AG10803 (cell line): ENCODE measurements at places on chromosomes 2 and 18.
A peak's percentile ranks its signal among the peaks of the same experiment; 100 is the strongest.

DNA sequence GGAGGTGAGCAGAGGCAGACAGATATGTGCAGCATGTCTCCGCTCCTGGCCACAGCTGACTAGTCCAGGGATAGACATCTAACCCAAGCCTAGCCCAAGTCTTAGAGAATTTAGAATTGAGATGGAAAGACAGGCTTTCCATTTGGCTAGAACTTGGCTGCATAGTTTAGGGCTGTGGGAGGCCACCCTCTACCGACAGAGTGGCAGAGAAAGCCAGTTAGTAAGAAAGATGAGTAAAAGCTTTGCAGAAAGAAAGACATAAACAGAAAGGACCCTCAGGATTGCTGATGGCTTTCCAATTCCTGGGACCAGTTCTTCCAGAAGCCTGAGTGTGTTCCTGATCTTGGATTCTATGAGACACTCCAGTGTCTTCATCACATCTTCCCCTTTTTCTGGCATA is 62.1 kb downstream of the DYM start:
- peak; percentile 3 for DNase-seq

DNA sequence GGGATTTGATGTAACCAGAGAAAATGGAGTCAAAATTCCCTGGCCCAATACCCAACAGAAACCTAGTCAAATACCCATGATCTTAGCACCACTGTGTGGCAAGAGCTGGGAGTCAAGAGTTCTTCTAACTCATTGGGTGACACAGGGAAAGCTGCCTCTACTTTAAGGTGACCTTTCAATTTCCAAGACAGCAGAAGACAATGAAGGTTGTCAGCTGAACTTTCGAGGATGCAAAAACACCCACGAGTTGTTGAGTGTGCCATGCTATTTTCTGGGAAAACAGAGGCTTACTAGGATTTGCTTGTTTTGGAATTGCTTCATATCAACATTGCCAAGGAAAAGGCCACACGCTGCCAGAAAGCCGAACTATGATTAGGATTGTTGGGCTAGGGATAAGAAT is 61.6 kb upstream of the CYRIA start:
- DNase-seq = no peak

GRCh38 chr2:199339891-199340605 is 117.7 kb downstream of the SATB2 start:
- peak; percentile 49 for DNase-seq

- DNase-seq = no peak
Observed at GRCh38 chr2:127097471-127097765, 9.5 kb downstream of the BIN1 start.

GRCh38 chr2:149160701-149161217 is 122.3 kb downstream of the LYPD6B start:
- no peak for DNase-seq

DNA sequence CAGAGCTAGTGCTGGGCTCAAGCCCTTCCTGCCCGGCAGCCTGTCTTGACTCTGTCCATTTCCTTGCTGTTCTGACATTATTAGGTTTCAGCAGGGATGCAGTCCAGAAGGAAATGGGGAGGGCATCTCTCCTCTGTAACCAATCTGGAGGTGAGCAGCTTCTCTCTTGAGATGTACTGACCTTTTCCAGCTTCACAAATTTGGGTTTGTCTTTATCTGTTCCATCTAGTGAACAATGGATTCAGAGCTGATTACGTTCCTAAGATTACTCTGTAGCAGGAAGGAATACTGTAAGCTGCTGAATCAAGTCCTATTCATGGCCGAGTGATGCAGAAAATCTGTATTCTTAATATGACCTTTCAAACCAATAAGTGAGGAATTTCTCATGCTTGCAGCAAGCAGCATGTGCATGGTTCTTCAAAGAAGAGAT is 11.0 kb downstream of the PLA2R1 start:
- peak; percentile 31 for DNase-seq

DNA sequence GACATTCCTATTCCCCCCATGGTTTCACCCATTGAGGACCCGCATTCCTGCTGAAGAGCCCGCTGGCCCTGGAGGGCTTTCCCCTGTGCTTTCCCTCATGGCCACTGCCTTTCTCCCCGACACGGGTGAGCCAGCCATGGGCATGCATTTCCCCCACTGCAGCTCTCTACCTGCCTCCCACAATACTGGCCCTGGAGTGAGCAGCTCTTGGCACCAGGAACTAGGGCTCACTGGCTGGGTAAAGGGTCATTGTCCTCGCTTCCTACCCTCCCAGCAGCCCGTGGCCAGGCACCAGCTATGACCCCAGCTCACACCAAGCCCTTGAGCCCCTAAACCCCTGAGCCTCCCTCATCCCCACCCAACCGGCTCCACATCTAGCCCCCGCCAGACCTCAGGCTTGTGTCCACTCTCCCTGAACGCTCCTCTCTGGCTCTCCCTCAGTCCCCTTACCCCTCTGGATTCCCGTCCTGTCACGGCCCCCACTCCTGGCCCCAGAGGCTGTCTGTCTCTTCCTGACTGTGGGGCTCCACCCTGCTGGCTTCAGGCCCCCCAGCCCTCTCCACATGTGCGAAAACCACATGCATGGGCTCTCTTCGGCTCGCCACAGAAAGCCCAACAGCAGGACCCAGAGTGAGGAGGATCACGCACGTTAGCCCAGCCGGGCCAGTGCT is 199.8 kb downstream of the ZFP36L2 start:
- no peak for DNase-seq

DNA sequence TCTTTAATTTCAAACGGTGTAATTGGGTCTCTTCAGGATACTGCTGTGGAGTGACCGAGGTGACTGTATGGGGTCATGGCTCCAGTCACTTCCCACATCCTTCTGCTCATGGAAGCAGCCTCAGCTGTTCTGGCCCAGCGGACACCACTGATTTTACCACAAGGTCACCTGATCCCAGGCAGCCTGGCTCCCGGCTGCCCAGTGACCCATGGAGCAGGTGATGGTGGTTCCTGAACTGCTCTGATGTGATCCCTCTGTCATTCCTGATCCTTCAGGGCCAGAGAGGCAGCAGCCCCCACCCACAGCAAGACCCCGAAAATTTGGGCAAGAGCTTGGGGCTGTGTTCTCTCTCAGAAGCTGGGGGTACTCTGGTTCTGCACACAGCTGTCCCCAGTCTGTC is 35.5 kb upstream of the HS6ST1 start:
- DNase-seq = no peak

GRCh38 chr2:75290600-75291150 is 91.4 kb upstream of the TACR1 start:
- DNase-seq = peak; percentile 44

- DNase-seq = peak; percentile 6
Observed at GRCh38 chr2:3476321-3476984, 42.9 kb downstream of the ADI1 start.

GRCh38 chr2:184920451-184920965 is 322.2 kb downstream of the ZNF804A start:
- DNase-seq = no peak

GRCh38 chr2:148853458-148853857 is 21.6 kb upstream of the KIF5C start:
- no peak for DNase-seq

DNA sequence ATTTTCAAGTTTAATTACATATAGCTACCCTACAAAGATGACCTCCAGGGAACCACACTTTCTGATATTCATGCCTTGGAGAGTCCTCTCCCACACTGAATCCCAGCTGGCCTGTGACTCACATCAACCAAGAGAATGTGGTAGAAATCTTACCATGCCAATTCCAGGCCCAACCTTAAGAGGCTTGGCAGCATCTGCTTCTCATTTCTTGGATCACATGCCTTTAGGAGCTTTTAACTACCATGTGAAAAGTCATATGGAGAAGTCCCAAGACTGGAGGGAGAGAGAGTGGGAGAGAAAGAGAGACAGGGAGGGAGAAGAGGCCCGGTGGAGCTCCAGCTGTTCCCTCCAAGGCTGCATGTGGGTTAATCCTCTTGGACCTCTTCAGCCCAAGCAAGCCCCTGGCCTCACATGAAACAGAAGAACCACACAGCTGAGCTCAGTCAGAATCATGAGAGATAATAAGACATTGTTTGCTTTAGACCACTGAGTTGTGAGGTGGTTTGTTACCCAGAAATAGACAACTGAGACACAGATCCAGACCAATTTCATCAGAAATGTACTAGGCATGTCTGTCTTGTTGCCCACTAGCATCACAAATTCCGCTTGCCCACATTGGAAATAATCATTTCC is 190.7 kb downstream of the MTCL1 start:
- peak; percentile 99 for DNase-seq

DNA sequence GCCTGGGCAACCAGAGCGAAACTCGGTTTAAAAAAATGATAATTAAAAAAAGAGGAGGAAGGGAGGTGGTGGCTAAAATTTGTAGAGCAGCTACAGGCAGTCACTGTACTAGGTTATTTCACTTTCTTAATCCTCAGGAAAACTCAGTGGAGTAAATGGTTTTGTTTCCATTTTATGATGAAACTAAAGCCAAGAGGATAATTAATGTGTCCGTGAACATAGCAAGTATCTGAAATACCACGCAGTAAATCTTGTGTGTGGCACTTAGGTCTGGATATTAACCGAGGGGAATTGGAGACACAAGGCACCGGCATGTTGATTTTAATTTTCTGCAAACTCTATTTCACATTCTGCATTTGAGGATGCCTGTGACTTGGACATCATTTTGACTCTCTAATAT is 14.5 kb downstream of the SH3BP4 start:
- DNase-seq = no peak

DNA sequence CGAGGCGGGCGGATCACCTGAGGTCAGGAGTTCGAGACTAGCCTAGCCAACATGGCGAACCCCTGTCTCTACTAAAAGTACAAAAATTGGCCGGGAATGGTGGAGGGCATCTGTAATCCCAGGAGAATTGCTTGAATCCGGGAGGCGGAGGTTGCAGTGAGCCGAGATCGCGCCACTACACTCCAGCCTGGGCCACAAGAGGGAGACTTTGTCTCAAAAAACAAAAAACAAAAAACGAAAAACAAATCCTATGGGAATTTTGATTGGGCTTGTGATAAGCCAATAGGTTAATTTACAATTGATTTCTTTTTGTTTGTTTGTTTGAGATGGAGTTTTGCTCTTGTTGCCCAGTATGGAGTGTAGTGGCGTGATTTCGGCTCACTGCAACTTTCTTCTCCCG is 24.2 kb upstream of the TOGARAM2 start:
- peak; percentile 5 for DNase-seq

GRCh38 chr2:45953376-45954027 is 302.0 kb downstream of the PRKCE start:
- DNase-seq = no peak

DNA sequence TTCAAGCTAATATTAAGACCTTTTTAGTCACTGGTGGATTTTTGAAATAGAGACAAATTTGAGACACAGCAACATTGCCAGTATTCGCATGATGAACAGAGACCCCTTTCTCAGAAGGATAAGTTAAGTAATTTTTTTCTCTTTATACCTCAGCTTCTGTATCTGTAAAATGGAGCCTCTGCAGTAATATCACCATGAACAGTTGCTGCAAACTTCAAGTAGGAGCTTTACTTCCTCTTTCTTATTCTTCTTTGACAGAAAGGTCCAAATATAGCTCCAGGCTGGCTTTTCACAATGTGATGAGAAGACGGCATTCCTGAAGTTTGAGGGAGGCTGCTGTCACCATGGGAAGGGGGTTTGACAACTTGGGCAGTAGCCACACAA is 158.7 kb downstream of the TDRD15 start:
- no peak for DNase-seq

DNA sequence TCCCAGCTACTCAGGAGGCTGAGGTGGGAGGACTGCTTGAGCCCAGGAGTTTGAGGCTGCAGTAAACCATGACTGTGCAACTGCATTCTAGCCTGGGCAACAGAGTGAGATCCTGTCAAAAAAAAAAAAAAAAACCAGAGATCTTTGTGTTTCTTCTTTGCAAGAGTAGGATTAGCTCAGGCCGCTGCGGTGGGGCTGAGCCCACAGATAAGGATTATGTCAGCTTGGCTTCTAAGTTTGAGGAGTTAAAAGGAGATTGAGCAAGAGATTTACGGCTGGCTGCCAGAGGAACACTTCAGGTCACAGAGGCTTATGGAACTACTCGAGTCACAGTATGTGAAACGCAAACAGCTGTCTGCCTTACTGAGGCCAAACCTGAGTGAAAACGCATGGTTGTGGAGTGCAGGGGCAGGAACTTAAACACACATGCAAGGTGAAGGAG is 146.7 kb upstream of the L3MBTL4 start:
- peak; percentile 24 for DNase-seq

GRCh38 chr18:33875029-33875565 is 297.1 kb downstream of the ASXL3 start:
- DNase-seq = no peak

- peak; percentile 45 for DNase-seq
Observed at GRCh38 chr2:118779362-118779761, 68.1 kb downstream of the EN1 start.

GRCh38 chr2:220277445-220277975 is 650.1 kb downstream of the SLC4A3 start:
- DNase-seq = peak; percentile 88

- DNase-seq = no peak
Observed at GRCh38 chr2:121649149-121649595, at the start of gene CLASP1. Gene CLASP1 (minus strand): TSS chr2:121649462. CDS start chr2:121605895, 43,567 bp downstream.

DNA sequence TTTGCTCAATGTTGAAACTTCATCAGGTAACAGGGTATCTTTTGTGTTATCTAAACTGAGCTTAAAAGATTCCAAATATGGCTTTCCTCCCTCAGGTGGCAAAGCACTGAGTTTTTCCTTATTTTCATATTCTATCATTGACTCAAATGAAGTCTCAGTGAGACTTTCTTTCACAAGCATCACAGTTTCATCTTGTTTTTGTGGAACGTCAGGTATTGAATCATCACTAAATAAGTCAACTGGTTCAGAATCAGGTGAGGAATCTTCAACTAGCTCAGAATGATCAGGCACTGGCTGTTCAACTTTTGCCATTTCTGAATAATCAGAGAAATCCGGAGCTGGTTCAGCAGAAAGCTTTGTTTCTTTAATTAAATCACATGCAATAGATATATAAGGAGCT is 24.6 kb downstream of the RTN4 start:
- DNase-seq = no peak

DNA sequence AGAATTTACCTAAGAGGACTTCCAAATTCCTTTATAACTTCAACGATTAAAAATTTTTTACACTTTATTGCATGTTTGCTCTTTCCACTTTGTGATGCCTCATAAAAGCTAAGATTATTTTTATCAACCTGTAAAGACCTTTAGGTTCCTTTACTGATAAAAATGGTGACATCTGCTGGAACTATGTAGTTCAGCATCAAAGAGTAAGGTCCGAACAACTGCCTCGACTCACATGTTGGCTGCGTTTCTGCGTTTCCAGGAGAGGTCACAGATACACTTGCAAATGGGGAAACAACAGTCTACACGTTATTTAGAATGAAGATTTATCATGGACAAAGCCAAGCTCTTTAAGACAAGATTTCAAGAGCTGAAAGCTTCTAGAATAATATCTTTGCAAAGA is 18.8 kb upstream of the TMX3 start:
- DNase-seq = no peak
